Panc1 (cell line): ENCODE measurements at places on chromosomes 12 and 14. TPM values are rescaled to one million over a fixed set of nuclear protein-coding genes. Genes with fewer than 3 reads are reported as not detected.
A peak's percentile ranks its signal among the peaks of the same experiment; 100 is the strongest.

LALBA gene
- total RNA-seq: not detected

GRCh38 chr12:5900076-5900475 lies 45.0 kb downstream of the ANO2 start:
- no peak overlapping the region for H3K27ac ChIP-seq
- no peaks in the 10 kb centered on the region for H3K36me3 ChIP-seq
- no peak overlapping the region for H3K4me3 ChIP-seq
- DNase-seq: no peak

DNA sequence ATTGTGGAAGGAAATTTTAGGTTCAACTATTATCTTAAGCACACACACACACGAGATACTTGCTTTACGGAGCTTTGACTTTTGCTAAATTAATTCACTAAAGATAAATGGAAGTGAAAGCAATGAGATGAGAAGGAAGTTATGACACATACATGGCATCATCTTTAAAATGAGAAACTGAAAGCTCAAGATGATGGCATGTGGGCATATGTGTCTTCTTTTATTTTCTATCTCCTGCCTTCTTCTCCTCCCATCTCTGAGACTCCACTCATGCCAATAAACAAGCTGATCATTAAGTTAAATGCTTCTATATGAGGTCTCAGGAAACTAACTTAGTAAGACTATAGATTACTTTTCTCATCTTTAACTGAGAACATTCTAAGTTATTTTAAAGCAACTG lies 216.7 kb downstream of the MED13L start:
- no peaks in the 10 kb centered on the region for H3K36me3 ChIP-seq
- DNase-seq: no peak
- H3K4me3 ChIP-seq: no peak overlapping the region
- no peaks in the 10 kb centered on the region for H3K27me3 ChIP-seq

TPH2 gene
- total RNA-seq: not detected

DNA sequence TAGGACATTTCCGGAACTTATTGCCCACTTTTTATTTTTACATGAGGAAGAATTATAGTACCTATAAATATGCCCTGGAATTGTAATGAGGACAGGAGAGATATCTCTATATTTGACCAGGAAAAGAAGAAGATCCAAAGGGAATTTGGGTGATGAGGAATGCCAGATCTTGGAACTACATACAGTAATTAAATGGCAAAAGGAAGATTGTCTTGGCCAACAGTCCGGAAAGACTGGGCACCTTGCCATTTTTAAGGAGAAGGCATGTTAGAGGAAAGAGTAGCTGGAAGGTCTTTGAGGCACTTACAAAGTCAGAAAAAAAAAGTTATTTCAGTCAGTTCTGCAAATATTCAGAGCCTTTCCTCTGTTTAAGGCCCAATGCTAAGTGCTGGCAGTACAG lies 616.4 kb downstream of the MED13L start:
- H3K4me1 ChIP-seq: no peaks in the 10 kb centered on the region
- DNase-seq: no peak
- no peaks in the 10 kb centered on the region for H3K36me3 ChIP-seq
- H3K27ac ChIP-seq: no peak overlapping the region
- no peak overlapping the region for H3K4me3 ChIP-seq

INHBE gene
- total RNA-seq: 0.59 TPM

KRT75 gene
- 0.15 TPM for total RNA-seq

PALS1 gene
- 52.6 TPM for total RNA-seq

DNA sequence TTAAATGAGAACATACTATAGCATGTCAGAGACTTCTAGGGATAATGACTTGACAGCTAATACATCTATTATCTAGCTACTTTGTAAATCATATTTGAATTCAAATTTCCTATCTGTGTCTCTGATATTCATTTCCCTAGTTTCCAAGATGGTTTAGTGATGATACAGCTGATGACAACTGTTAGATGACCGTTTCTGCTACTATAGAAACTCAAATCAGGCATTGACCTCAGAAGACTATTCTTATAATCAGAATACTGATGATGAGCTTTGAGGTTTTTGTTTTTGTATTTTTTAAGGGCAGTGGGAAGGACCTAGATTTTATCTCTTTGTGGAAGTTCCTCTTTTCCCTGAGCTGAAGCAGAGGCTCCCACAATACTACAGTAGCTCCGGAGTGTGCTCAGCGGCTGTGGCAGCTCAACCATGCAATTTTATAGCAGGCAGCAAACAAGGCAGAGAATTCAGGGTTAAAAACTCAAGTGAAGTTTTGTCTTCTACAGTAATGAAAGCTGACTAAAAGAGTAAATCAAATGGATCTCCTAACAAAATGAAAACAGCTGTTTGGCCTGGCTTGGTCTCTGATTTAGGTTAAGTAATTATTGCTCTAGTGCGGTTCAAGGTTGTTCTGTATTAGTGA lies 145.1 kb downstream of the SLC25A21 start:
- H3K4me1 ChIP-seq: no peaks in the 10 kb centered on the region
- no peak overlapping the region for H3K4me3 ChIP-seq
- no peak for DNase-seq
- H3K27me3 ChIP-seq: no peaks in the 10 kb centered on the region
- no peaks in the 10 kb centered on the region for H3K36me3 ChIP-seq

KCNA5 gene
- not detected for total RNA-seq

DNA sequence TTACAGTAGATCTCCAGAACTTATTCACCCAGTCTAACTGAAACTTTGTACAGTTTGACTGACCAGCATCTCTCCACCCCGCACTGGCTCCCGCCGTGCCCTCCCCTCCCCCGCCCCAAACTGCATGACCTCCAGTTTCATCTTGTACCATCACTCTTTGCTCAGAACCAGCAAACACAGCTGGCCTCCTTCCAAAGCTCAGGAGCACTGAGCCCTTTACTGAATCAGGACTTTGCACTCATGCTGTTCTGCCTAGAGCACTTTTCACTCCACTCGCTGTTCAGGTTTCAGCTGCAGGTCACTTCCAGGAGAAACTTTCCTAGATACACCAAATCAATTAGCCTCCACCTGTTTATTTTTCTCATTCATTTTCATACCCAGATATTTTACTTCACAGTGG lies 455.3 kb upstream of the PDE3A start:
- no peaks in the 10 kb centered on the region for H3K36me3 ChIP-seq
- H3K27ac ChIP-seq: no peak overlapping the region

DNA sequence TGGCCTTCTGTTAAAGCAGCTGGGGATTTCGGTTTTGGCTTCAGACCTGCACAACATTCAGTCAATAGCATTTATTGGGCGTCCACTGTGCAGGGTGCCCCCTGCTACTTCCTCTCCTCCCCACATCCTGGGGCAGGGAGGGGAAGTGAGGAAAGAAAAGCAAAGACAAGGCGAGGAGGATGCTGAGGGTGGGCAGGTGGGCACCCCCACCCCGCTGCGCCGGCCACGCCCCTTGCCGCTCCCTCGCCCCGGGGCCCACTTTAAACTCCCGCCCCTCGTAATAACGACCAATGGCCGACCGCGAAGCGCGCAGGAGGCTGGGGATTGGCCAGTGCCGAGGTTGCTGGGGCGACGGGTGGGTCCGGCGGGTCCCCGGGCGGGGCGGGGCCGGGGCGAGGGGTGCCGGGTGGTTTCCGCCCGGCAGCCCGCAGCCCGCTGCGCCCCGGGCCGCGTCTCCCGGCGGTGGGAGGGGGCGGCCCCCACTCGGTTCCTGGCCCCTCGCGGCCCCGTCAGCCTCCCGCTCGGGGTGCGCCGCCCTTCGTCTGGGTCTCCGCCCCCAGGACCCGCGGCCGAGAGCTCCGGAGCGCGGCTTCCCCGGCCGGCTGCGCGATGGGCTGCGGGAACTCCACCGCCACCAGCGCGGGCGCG lies at the start of gene C12orf75:
TSS of gene C12orf75 (plus strand) at position 409 of the 648 bp plus-strand sequence. CDS start at position 610, 201 bp downstream.
- no peaks in the 10 kb centered on the region for H3K36me3 ChIP-seq
- no peak for DNase-seq
- H3K27me3 ChIP-seq: no peaks in the 10 kb centered on the region
- H3K4me3 ChIP-seq: peak within 1 kb of the TSS; percentile 86
- H3K4me1 ChIP-seq: peaks cover 24% of the 10 kb centered on the region
- peak within 1 kb of the TSS; percentile 69 for H3K27ac ChIP-seq

RERG gene
- not detected for total RNA-seq

GRCh38 chr12:3233797-3234196 lies 156.6 kb downstream of the TSPAN9 start:
- H3K4me3 ChIP-seq: no peak overlapping the region
- no peak for DNase-seq
- no peak overlapping the region for H3K27ac ChIP-seq
- no peaks in the 10 kb centered on the region for H3K4me1 ChIP-seq

CHST11 gene
- 11.4 TPM for total RNA-seq

DNA sequence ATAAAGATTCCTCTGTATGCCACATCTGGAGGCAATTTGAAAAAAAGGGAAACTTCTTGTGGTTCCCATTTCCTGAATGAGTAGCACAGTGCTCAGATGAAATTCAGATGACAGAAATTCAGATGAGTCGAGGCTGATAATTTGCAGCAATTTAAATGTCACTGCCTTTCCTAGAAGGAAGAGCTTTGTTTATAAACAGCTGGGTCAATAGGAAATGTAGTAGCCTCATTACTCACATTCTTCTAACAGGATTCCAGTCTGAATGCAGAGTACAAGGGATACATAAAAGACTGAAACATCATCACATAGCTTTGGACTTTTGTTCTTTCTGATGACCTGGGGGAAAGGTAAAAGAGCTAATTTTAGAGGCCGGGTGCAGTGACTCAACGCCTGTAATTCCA lies 11.3 kb upstream of the DACT1 start:
- no peak overlapping the region for H3K4me3 ChIP-seq
- no peaks in the 10 kb centered on the region for H3K4me1 ChIP-seq
- H3K27me3 ChIP-seq: peaks cover 2% of the 10 kb centered on the region
- DNase-seq: no peak
- no peaks in the 10 kb centered on the region for H3K36me3 ChIP-seq

- H3K4me3 ChIP-seq: no peak overlapping the region
- no peaks in the 10 kb centered on the region for H3K36me3 ChIP-seq
- peak; percentile 25 for DNase-seq
- peak overlapping the region; percentile 19; the same call in 1 of the 2 replicates for H3K27ac ChIP-seq
- H3K4me1 ChIP-seq: peaks cover 29% of the 10 kb centered on the region
Measured at GRCh38 chr12:62862259-62862881, 72.6 kb downstream of the PPM1H start.

DNA sequence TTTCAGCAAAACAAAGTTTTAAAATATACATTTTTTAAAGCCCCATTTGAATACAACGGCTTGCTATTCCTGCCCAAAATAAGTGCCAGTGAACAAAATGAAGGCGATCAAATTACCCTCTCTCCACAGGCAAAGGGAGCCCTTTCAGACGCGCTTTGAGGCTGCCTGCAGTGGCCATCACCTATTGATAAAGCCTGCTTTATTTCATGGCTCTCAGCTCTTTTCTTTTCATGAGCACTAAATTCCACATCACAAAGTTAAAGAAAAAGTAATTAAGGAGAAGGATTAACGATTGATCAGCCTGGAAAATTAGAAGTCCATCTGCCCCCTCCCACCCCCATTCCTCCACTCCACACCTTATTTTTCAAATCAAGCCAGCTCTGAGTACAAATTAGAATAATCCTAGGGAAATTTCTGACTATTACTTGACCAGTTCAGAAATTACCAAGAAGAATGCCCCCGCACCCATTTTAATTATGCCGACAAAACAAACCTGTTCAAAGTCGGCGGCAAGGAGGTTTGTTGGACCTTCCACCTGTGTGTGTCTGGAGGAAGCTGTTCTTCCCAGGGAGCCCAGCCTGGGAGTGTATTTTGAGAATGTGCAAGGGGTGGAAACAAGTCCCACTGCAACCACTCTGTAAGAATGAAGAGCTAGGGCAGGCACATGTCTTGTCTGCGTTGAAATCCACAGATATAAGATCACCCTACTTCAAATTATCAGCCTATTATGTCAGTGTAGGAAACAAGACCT lies 64.2 kb upstream of the RIC8B start:
- H3K4me3 ChIP-seq: no peak overlapping the region
- H3K36me3 ChIP-seq: no peaks in the 10 kb centered on the region
- H3K27me3 ChIP-seq: peaks cover 5% of the 10 kb centered on the region; the same call in 1 of the 2 replicates
- H3K27ac ChIP-seq: no peak overlapping the region
- DNase-seq: no peak

DNA sequence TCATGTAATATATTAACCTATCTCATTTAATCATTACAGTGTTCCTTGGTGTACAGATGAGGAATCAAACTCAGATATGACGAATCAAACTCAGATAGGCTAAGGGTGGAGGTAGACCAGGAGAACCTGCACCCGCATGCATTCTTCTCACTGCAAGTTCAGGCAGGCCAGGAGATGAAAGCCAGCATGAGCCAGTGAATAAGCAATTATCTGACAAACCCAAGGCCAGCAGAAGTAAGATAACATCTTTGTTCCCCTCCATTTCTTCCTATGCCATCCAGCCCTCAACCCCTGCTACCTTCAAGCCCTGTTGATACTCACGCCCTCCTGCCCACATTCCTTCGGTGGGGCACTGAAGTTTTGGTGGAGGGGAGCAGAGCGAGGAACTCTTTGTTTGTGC lies 152.2 kb downstream of the ETV6 start:
- no peak overlapping the region for H3K27ac ChIP-seq
- H3K27me3 ChIP-seq: no peaks in the 10 kb centered on the region
- no peak overlapping the region for H3K4me3 ChIP-seq
- H3K36me3 ChIP-seq: no peaks in the 10 kb centered on the region

DNA sequence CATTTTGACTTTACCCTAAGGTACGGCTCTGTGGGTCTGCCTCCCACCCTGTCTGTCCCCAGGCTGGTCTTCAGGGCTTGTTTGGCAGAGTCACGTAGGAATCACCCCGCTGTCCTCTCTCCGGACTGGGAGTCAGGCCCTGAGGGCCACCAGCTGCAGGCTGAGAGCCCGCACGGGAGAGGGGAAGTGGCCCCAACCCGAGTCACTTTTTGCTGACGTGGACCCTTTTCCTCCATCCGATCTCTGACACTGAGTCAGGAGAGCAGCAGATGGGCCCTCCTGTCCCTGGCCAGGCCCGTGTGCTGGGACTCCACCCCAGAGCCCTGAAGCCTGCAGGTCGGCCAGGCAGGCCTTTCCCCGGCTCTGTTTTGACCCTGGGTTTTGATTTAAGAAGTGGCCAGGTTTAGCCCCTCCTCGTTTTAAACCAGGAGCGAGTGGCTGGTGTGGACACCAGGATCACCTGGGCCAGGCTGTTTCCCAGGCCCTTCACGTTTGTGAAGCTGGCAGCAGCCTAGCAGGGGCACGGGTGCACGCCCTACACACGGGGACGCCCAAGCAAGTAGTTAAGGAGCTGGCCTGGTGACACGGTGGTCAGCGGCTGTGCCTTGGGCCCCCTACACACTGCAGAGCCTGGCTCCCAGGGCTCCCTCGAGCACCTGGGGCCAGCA lies 12.5 kb upstream of the TEX22 start:
- no peaks in the 10 kb centered on the region for H3K36me3 ChIP-seq
- H3K27me3 ChIP-seq: no peaks in the 10 kb centered on the region
- DNase-seq: no peak

GRCh38 chr14:85041618-85042017 lies 488.3 kb upstream of the FLRT2 start:
- H3K4me1 ChIP-seq: no peaks in the 10 kb centered on the region
- H3K27me3 ChIP-seq: no peaks in the 10 kb centered on the region
- no peak overlapping the region for H3K27ac ChIP-seq

- H3K4me1 ChIP-seq: peaks cover 5% of the 10 kb centered on the region
- no peak overlapping the region for H3K4me3 ChIP-seq
- H3K36me3 ChIP-seq: no peaks in the 10 kb centered on the region; the same call in 1 of the 2 replicates
- H3K27me3 ChIP-seq: no peaks in the 10 kb centered on the region
- peak; percentile 55 for DNase-seq
- H3K27ac ChIP-seq: no peak overlapping the region
Measured at GRCh38 chr14:73662487-73662943, 17.7 kb downstream of the DNAL1 start.
